KG1 (cell line): ENCODE measurements at places on chromosomes 11 and 22.

DNA sequence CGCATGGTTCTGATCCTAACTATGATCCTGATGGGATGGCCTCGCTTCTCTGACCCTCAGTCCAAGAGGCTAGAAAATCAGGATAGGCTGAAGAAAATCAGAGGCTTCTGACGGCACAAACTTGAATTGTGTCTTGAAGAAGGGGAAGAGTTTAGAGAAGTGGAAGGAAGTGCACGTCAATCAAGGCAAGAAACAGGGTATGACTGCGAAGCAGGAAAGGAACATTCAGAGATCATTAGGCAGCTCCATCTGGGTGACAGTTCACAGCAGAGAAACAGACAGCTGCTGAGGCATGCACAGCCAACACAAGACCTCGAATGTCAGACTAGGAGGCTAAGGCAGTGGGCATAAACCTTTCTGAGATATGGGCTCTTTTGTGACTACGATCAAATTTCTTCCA is 29.3 kb downstream of the CLPB start:
- no peak for DNase-seq

GRCh38 chr11:47987781-47988180 is 7.4 kb downstream of the PTPRJ start:
- no peak for DNase-seq

DNA sequence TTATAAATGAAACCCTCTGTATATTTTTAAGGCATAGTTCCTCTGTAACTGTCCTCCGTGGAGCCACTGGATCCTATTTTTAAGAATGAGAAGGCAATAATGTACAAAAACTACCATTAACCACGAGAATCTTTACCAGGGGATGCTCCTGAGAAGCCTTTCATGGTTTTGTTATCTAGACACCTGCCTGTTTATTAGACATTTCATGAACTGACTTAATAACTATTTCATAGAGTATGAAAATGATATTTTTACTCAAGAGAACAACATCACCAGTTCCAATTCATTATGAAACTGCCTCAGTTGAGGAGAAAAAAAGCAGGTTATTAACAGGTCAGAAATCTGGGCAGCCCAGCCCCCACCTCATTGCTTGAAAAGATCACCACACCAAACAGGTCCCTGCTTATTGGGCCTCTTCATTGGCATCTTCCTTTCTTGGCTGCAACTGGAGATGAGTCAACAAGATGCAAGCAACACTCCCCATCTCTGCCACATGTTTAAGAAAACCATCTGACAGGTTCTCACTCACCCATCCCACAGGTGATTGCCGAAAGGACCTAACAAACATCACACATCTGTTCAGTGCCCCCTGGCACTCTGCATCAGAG is 27.8 kb downstream of the ETS1 start:
- no peak for DNase-seq

- peak; percentile 34 for DNase-seq
These were observed 9.2 kb upstream of the RRP7A start for GRCh38 chr22:42528591-42529307.

DNA sequence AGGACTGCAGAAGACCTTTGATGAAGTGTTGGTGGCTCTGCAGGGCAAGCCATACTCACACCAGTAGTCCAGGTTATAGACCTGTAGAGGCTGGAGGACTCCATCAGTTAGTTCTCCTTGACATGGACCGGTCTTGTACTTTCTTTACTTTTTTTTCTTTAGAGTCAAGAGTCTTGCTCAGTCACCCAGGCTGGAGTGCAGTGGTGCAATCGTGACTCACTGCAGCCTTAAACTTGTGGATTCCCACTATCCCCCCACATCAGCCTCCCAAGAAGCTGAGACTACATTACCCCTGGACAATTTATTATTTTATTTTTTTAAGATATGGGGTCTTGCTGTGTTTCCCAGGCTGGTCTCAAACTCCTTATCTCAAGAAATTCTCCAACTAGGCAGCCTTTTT is 49.6 kb upstream of the E2F8 start:
- no peak for DNase-seq

DNA sequence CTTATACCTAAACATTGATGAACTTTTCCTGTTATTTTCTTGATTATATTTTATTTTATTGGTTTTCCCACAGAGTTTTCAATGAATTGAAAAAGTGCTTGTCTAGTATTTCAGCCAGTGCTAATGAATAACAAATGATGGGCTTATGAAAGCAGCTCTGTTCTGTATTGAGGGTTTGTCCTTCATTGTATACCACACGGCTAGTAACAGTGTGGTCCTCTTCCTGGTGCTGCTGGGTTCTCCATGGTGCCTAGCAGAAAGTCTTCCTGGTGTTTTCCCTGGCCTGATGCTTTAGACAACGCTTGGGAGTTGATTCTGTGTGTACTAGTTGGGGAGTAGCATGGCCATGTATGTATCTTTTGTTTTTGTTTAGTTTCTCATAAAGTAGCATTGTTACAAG is 89.1 kb downstream of the MTMR3 start:
- DNase-seq, result no peak

GRCh38 chr11:68721075-68721474 is 30.2 kb downstream of the TESMIN start:
- DNase-seq, result no peak

- DNase-seq, result no peak
These were observed 13.0 kb downstream of the LIF start for GRCh38 chr22:30233582-30233981.

DNA sequence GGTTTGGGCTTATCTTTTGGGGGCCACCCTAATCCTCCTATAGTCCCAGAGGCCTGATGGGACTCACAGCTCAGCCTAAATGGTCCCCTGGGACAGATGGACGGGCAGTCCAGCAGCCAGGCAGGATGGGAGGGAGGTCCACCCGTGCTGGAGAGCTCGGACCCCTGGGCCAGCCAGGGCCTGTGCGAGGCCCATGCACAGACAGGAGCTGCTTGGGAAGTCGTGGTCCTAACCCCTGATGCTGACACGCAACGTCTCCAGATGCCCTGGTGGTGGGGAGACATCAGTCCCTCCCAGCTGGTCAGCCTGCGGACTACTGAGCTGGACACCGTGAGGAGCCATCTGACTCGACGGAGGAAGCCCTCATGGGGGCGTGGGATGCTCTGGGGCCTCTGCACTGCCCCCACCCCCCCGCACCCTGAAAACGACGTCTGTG is 31.2 kb upstream of the MUC5AC start:
- DNase-seq, result no peak

- no peak for DNase-seq
These were observed 20.2 kb downstream of the MYO18B start for GRCh38 chr22:25762147-25762546.

- no peak for DNase-seq
These were observed 7.5 kb upstream of the CASTOR1 start for GRCh38 chr22:30296833-30297232.

- no peak for DNase-seq
These were observed 6.6 kb upstream of the FLI1 start for GRCh38 chr11:128687321-128687720.

GRCh38 chr22:34763496-34763895 is 302.5 kb upstream of the ISX start:
- DNase-seq, result peak; percentile 50

DNA sequence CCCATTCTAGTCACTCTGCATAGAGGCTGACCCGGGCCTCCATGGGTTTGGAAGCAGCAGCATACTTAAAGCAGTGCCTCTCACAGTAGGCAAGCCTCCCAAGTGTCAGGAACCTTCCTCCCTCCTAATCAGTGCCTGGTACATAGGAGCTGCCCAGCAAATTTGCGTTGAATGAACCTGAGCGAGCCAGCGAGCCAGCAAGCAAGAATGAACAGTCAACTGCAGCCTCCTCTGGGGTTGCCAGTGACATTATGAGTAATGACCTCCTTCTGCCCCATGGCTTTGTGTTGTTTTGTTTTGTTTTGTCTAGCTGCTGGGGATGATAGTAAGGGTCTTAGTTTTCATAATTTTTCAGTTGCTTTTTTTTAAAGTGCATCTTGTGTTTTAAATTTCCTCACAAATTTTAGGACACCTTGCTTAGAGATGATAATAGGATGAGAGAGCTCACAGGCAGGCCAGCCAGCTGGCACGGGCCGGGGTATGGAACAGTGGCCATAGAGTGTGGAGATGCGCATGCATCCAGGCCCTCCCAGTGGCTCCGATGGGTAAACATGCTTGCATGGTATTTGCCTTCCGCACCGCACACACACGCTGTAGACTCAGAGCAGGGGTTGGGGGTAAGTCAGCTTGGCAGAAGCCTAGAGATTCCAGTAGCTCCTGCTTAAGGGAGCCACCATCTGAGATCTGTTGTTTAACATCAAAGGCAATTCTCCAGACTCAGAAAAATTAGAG is 36.1 kb downstream of the TTC12 start:
- no peak for DNase-seq

GRCh38 chr11:1356007-1356435 is 33.7 kb upstream of the BRSK2 start:
- no peak for DNase-seq

DNA sequence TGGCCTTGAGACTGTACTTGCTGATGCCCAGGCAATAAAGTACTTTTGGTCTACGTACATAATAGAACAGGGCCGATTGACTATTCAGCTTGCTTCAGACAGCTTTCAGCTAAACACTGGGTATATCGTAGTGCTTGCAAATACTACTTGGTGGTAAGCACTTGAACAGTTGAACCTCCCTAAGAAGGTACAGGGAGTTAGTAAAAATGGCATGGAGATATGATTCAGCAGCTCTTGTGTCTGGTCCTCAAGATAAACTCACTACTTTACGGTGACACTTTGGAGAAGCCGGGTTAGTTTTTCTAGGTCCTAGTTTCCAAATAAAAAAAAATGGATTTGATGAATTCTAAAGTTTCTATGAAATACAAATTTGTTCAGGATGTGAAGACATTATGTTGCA is 7.3 kb downstream of the CCDC117 start:
- no peak for DNase-seq

- DNase-seq, result no peak
These were observed 126.7 kb upstream of the MTMR2 start for GRCh38 chr11:96050435-96051182.

DNA sequence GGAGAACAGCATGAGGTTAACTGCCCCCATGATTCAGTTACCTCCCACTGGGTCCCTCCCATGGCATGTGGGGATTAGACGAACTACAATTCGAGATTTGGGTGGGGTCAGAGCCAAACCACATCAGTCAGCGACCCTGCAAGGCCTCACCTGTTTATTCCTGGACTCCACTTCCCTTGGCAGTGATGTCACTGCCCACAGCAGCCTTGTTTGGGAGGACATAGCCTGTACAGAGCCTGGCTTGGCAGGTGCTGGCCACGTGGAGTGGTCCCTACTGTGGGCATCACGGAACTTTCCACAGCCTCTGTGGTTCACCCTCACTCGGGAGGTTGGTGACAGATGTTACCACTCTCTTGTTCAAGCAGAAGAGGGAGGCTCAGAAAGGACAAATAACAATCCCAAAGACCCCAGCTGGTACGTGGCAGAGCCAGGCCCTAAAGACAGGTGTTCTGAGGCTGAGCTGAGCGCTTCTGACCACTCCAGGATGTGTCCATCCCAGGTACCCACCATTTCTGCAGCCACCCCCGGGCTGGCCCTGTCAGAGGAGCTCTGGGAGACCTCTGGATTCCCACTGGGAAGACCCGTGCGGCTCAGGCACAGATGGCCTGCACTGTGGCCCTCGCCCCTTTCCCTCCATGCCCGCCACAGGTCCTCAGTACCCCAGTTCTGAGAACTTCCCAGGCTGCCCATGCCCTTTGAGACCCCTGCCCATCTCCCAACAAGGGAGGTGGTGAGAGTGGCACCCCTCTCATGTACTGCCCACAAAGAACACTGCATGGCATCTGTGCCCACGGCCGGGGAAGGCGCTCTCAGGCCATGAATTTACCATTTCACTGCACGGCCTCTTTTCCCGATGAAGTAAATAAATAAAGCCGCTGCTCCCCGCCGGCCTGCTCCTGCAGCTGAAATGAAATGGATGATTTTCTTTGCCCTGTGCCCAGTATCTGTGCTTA is 605.8 kb downstream of the TBC1D22A start:
- no peak for DNase-seq

- DNase-seq, result peak; percentile 88
These were observed 707 bp upstream of the FTH1 start for GRCh38 chr11:61967924-61968757.

DNA sequence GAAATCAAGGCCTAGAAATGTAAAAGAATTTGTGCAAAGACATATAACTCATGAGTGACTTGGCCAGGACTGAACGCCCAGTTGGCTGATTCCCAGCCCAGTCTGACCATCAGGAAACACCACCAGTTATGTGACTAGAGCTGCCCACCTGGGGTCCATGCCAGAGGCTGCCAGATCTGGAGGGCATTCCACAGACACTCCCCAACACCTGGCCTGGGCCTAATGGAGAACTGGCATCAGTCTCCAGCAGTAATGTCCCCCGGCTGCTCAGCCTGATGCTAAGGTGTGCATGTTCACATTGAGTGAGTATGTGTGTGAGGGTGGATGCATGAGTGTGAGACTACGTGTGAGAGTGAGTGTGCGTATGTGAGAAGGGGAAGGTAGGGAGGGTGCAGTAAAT is 15.7 kb downstream of the PLAAT3 start:
- DNase-seq, result no peak

GRCh38 chr22:20180640-20181039 is 29.8 kb upstream of the CCDC188 start:
- DNase-seq, result no peak

DNA sequence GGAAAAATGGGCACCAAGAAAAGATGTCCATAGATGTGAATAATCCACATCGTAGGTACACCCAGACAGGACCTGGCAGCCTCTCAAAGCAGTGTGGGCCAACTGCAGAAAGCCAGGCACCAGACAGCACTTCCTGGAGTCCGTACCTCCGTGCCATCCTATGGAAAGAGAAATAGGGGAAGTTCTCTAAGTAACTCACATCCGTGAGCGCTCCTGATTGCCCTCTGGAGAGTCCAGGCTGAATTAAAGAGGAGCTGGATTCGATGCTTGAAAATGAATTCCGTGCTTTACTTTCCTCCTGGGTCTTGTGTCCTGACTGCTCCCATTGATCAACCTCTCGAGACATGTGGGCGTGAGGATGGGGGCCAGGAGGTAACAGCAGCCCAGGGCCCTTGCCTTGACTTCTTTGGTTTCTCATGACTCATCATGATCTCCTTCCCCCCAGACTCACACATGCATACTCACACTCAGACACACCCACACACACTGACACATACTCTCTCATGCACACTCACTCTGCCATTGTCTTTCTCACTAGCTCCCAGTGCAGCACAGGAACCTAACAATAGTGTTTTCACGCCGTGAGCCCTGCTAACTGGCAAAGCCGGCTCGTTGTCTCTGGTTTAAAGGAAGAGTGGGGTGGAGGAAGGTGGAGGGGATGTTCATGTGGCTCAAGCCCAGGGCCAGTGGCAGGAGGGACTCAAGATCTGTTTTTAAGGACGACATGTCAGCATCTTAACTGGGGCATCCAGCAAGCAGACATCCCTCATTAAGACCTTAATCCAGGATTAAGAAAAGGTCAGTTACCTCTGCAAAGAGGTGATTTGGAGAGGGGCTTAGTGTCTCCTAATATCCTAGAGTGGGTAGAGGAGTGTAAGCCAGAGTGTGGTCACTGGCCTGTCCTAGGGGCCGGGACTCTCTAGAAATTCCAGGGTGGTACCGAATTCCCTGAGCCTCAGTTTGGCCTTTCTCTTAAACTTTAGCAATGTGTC is 104.2 kb downstream of the SCN3B start:
- no peak for DNase-seq
